ENCODE measurements at places on chromosomes 7 and 10. TPM values are rescaled to one million over a fixed set of nuclear protein-coding genes. Genes with fewer than 3 reads are reported as not detected.

DNA sequence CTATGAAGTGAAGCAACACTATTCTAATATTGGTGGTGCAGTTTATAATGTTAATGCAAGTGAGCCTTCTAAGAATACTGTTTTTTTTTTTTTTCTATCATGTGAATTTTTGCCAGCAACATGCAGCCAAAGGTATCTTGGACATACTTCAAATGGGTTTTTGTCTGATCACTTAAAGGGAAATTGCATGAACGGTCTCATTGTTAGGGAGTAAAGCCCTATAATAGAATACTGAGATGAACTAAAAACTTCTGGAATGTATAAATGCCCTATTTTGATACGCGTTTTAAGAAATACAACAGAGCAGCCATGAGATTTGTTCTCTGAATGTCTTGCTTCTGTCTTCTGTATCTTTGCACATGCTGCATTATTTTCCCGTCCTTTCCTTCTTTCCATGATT is 10.5 kb upstream of the MDFIC start:
- DNase-seq = no peak

DNA sequence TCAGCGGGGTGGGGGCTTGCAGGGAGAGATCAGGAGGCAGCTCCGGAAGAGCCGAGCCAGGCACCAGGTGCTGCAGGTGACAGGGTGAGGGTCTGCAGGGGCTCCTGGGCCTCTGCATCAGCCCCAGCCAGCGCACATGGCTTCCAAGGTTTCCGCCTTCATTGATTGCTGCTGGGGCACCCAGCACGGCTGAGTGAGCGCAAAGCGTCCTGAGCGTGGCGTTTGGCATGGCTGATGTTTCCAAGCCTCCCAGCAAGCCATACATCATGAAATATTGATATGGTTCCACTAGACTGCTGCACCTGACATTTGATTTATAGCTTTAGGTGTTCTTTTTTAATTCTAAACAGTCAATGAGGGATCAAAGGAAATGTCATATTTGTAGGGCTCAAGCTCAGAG is 259.0 kb downstream of the WDR37 start:
- no peak for DNase-seq

DNA sequence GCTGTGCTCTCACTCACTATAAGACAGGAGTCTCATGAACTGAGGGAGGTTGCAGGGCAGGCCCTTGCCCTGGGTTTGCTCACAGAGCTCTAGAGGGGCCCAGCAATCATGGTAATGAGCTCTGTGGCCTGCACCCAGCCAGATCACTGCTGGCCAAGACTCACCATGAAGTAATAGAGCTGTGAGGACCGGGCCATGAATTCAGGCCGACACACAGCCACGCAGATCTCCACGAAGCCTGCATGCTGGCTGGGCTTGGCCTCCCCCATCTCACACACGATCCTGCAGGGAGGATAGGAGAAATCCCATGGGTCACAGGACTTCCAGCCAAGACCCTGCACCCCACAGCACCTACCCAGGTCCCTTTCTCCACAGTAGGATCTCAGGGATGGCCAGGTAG is 382.4 kb downstream of the PLXNA4 start:
- DNase-seq = no peak

DNA sequence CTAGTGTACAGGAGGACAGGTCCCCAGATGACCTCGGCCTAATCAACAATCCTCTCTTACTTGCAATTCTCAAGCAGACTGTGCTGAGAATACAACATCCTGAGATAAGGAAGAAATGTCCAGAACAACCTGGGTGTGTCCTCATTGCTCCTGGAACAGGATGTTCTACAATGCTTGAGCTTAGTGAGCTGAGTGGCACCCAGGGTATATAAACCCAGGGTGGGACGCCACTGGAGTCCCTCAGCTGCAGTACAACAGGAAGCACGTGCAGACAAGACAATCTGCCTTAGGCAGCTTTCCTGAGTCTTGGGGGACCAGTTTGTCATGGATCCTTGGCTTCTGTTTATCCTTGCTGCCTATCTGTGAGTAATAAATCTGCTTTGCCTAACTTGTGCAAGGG is 27.7 kb upstream of the SLC25A13 start:
- DNase-seq = no peak

- DNase-seq = no peak
Measured at GRCh38 chr7:21914671-21915070, 31.0 kb downstream of the CDCA7L start.

DNA sequence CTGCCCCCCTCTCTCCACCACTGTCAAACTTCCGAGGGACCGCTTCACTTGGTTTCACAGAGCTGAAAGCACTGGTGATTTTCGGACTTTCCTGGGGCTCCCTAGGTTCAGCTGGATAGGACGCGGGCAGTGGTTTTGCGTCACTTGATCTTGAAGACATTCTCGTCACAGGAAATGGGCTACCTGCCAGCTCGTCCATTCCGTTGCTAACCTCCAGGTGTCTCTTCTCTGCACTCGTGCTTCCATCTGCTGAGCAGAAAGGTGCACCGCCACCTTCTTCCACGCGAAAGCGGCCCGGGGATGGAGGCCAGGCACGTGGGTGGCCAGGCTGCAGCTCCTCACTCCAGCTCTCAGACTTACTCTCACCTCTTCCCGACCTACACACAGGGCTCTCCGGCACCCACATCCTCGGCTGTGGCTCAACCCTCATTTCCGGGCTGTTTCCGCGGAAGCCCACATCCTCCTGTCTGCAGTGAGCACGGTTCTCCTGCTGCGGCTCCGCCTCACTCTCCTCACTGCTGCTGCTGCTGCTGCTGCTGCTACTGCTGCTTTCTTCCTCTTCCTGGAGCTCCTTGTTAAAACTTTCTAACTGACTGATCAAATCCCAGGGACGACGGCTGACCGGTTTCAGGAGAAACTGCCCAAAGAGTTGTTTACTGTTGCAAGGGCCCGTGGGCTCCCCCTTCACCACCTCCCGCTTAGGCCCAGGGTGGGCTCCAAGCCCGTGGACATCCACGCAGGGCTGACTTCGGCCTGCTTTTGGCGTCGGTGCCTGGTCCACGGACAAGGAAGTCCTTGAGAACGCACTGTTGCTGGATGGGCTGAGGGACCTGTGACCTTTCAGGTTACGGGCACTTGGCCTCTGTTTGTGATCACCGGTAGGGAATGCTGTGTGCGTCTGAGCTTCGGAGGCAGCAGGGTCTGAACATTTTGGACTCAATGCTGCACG is 32.1 kb downstream of the JCAD start:
- no peak for DNase-seq

GRCh38 chr7:87445897-87446296 is 29.6 kb downstream of the ABCB4 start:
- no peak for DNase-seq

- peak; percentile 26 for DNase-seq
Measured at GRCh38 chr7:105149827-105150226, 135.8 kb downstream of the KMT2E start.

- no peak for DNase-seq
Measured at GRCh38 chr10:96310321-96310669, 6.1 kb downstream of the DNTT start.

DNA sequence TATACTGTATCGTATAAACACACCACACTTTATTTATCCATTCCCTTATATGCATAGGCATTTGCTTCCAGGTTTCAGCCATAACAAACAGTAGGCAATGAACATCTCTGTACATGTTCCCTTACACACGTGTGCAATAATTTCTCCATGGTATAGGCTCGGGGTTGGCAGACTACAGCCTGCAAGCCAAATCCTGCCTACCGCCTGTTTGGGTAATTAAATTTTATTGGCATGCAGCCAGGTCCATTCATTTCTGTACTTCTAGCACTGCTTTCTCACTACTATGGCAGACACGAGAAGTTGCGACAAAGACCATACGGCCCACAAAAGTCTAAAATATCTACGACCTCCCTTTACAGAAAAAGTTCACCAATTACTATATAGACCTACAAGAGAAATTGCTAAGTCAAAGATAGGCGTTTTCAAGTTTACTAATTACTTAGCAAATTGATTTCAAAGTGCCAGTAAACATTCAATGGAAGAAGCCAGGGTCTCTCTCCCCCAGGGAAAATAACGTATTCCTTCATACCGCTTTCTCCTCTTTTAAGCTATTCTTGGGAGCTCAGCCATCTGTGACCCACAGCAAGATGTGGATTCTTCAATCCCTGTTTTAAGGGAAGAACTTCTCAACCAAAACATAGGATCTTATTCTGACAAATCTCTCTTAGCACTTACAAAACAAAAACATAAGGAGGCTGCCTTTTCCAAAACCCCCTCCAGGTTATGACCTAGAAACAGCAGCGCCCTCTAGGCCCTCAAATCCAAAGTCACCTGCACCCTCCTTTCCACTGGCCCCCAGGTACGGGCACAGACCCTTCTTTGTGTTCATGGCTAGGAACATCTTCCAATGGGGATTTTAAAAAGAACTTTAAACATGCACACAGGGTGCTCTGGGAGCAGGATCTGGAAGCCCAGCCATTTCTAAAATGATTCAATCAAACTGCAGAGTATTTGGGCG is 100.5 kb downstream of the FGFR2 start:
- DNase-seq = no peak

- no peak for DNase-seq
Measured at GRCh38 chr10:4127518-4128315, 342.7 kb upstream of the KLF6 start.

GRCh38 chr10:51767103-51767763 is 67.8 kb upstream of the CSTF2T start:
- no peak for DNase-seq

- peak; percentile 66 for DNase-seq
Measured at GRCh38 chr10:79404231-79404609, 41.2 kb downstream of the ZCCHC24 start.

DNA sequence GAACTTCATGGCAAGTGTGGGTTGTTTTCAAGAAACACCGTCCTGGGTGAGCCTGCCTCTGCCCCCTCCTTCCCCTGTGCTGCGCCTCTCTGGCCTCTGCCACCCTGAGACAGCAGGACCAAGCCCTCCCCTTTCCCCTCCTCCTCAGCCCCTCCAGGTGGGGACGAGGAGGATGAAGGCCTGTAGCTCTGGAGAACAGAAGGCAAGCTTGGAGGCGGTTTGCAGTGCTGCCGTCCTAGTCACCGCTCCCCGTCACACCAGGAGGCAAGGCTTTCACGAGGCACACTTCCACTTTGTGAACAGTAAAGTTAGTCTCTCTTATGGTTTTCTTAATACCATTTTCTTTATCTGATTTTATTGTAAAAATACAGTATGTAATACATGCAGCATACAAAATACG is 8.8 kb upstream of the VIPR2 start:
- DNase-seq = no peak

DNA sequence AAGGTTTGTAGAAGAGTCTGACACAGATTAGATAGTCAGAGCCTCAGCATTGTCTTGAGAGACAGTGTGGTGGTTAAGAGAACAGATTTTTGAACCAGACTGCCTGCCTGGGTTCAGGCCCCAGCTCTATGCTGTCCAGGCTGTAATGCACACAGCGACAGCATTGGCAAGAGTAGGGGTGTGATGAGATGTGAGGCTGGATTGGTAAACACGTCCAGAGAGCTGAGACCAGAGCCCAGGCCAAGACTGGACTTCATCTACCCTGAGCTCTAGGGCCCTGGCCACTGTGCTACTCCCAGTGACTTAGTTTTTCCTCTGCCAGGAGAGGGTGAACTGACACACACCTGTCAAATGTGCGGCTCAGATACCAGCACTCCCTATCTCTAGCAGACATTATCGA is 360.4 kb downstream of the RPS24 start:
- no peak for DNase-seq

GRCh38 chr10:97631098-97631497 is 2.2 kb downstream of the MORN4 start:
- no peak for DNase-seq

DNA sequence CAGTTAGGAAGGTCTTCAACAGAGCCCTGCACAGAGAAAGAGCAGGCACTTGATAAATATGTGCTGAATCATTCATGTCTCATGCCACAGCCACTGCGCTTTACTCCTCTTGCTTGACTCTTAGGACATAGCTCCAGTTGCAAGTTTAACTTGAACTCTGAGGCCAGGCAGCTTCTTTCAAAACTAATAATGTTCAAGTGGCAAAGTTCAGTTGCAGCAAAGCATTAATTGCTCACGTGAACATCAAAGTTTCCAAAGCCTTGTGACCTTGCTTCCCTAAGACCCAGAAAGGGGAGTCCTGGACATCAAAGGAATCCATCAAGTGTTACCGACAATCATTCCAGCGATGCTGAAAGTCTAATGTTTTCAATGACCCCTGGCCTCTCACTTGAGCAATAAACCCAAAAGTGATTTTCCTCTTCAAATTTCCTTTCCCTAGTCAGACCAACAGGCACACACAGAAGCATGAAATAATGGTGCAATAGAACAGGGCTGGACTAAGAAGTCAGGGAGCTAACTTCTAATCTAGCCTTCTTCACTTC is 21.8 kb upstream of the TECTB start:
- DNase-seq = no peak

- DNase-seq = no peak
Measured at GRCh38 chr7:84210301-84210700, 15.7 kb upstream of the SEMA3A start.

- DNase-seq = no peak
Measured at GRCh38 chr7:106863274-106863997, 1.6 kb upstream of the PIK3CG start.

DNA sequence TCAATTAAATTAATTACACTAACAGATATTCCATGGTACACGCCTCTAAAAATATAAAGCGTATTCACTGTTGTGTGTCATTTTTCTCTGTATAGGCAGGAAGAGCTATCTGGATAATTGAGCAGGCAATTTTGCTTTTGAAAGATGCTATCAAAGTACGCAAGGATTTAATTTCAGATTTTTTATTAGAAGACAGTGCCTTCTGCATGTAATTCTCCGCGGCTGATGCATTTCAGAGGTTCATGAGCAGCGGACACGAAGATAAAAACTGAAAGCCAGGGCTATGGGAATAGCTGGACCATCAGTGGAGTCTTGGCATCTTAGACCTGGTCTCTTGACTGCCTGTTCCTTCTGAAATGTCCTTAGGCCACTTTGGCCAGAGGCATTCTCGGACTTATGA is 35.7 kb upstream of the SDK1 start:
- no peak for DNase-seq

DNA sequence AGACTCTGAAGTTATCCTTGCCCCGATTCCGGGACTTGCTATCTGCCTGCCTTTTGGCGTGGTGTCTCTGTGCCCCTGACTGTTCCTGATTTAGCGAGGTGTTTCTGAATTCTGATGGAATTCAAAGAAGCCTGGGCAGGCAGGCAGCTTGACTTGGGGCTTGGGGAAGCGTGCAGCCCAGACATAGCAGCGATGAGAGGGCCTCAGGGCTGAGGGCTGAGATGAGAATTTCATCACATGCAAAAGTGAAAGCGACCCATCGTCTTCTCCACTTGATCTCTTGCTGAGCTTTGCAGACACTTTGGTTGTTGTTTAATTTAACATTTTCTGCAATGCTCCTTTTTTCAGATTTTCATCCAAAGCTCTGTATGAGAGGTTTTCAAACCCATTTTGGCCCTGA is 57.8 kb downstream of the TCF7L2 start:
- no peak for DNase-seq

Gene PON1
- polyA plus RNA-seq = not detected

Gene DNAJC12
- 0.13 TPM for polyA plus RNA-seq

Gene KCP
- polyA plus RNA-seq = 0.02 TPM

Gene MTPN
- polyA plus RNA-seq = 191 TPM

Gene HHEX
- 2.6 TPM for polyA plus RNA-seq

Gene CYP26C1
- 0.05 TPM for polyA plus RNA-seq

Gene GIMAP1
- polyA plus RNA-seq = not detected

Measured in BJ (cell line).